Cerebellar nuclear complex (tissue), 1 donor: ENCODE measurements at places on chromosomes 2 and 18.

- DNase-seq, result no peak
Measured at GRCh38 chr2:10880586-10881321, 31.0 kb upstream of the KCNF1 start.

DNA sequence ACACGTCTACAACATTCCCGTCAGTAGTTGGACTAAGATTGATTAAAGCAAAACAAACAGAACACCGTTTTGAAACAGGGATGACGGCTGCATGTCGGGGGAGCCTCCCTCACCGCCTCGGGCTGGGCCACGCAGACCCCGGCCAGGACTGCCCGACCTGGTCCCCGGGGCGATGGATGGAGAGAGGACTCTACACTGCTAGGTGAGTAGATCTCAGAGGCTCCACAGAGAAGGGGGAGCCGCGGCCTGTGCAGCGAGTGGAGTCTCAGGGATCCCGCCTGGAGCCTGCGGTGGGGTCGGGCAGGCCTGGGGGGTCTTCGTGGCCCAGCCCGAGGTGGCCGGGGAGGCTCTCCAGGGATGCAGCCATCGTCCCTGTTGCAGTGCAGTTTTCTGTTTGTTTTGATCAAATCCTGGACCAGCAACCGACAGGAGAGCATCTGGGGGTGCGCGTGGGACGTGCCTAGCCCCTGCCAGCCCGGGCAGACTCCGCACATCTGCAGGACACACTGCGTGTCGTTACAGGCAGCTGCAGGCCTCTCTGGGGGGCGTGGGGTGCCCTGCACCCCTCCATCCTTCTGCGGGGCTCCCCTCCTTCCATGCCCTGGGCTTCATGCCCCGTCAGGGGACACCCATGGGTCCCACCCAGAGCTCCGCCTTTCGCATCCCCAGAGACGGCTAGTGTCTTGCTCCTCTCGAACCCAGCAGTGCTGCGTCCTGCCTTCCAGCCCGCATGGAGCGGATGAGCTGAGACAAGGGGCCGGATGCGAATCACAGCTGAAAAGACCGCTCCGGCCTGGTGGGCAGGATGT lies 143.6 kb downstream of the RTP5 start:
- no peak for DNase-seq

GRCh38 chr18:79250301-79250981 lies 145.3 kb upstream of the NFATC1 start:
- no peak for DNase-seq

GRCh38 chr2:56102098-56102497 lies 81.7 kb upstream of the CCDC85A start:
- DNase-seq, result no peak

- no peak for DNase-seq
Measured at GRCh38 chr2:36464006-36464721, 108.6 kb downstream of the CRIM1 start.

DNA sequence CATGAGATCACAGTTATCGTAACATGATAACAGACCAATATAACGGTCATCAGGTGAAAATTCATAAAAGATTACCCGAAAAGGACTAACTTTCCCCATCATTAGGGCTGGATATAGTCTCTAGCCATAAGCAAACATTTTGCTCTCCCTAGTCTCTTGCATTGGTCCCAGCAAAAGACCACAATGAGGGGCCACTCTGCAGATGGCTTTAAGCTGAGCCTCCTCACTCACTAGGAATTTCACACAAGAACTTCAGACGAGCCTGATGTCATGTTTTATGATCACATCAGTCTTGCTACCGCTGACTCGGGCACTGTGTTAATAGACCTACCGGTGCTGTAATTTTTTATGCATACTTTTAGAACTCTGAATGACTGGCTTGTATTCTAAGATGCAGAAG lies 35.2 kb downstream of the STK17B start:
- DNase-seq, result no peak

DNA sequence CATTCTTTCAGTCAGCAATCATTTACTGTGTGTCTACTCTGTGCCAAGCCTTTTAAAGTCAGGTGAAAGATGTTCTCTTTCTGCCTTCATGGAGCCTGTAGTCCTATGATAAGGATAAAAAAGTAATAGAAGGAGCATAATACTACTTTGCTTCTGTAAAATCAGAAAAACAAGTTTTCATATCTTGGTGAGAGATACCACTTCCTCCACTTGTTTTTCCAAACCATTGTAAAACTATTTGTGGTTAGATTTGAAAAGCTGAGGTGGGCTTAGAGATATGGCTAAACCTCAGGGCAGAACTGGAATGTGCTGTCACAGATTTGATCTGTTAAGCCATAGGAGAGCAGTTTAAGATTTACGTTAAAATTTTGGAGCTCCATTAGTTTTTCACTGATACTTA lies 104.7 kb upstream of the FAM117B start:
- no peak for DNase-seq

DNA sequence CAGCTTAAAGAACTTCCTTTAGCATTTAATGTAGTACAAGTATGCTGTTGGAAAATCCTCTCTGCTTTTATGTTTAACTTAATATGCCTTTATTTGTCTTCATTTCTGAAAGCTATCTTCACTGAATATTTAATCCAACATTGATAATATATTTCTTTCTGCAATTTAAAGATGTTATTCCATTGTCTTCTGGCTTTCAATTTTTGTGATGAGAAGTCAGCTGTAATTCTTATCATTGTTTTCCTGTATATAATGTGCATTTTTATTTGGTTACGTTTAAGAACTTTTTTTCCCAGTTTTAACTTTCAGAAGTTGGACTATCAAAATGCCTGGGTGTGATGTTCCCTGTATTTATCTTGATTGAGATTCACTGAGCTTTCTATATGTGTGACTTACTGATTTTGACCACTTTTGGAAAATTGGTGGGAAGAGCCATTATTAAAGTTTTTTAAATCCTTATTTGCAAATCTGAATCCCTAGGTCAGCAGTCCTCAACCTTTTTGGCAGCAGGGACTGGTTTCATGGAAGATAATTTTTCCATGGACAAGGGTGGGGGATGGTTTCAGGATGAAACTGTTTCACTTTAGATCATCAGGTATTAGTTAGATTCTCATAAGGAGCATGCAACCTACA lies 241.0 kb downstream of the TNS1 start:
- DNase-seq, result no peak

GRCh38 chr2:29423061-29423666 lies 307.9 kb downstream of the CLIP4 start:
- DNase-seq, result no peak

DNA sequence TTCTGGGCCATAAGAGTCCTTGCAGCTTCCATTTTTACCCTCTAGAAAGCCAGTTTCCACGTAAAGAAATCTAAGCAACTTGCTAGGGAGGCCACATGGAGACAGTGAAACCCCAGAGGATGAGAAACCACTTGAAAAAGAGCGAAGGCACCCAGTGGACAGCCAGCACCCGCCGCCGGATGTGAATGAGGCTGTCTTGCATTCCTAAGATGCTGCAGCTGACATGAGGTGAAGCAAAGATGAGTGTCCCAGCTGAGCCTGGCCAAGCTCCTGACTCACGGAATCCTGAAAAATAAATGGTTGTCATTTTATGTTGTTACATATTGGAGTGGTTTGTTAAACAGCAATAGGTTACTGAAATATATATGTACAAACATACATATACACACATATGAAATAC lies 65.9 kb upstream of the STPG4 start:
- DNase-seq, result no peak

DNA sequence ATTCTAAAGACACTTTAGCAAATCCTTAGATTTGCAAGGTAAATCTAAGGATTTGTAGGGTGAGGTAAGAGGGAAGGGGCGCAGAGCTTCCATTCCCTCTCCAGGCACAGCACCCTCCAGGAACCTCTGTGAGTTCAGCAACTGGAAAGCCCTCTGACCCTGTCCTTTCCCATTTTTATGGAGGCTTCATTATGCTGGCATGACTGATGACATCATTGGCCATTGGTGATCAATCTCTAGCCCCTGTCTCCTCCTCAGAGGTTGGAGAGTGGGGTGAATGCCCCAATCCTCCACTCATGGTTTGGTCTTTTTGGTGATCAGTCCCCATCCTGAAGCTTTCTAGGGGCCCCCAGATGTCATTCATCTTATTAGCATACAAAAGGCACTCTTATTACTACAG lies 187.8 kb downstream of the TSN start:
- no peak for DNase-seq

DNA sequence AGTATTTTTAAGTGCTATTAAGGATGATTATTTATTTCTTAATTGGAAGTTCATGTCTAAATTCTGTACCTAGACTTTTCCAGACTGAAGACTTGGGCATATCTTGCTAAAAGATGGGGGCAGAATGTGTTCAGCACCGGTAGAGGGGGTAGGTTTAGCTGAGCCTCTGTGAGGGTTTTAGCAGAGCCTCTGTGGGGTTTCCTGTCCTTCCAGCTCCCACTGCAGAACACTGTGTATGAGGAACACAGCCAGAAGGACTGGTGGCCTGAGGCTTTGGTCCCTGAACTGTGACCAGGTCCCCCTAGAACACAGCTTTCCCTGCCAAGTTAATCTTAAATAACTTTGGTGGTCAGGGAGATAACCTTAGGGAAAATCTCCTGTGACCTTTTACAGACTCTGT lies 123.4 kb upstream of the EPC2 start:
- no peak for DNase-seq

GRCh38 chr2:165582409-165582808 lies 112.9 kb downstream of the CSRNP3 start:
- DNase-seq, result no peak

DNA sequence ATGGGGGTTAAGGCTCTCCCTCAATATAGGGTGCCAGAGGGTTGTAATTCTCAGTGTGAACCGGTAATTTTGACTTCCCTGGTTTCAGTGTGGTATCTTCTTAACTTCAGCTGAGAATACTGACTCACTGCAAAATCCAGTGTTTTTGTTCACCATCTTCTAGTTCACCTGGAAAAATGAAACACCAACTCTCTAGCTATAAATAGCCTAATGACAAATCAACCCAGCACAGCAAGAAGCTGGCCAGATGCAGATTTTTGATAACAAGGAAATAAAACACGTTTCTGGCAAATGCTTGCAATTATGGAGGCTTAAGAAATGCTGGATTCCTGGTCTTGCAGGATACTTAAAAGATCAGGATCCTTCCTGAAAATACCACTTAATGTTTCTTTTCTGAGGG lies 192.3 kb downstream of the CLIP4 start:
- no peak for DNase-seq

- no peak for DNase-seq
Measured at GRCh38 chr2:174365571-174365970, 30.0 kb upstream of the SCRN3 start.
